ENCODE measurements at places on chromosomes 12 and 14.

DNA sequence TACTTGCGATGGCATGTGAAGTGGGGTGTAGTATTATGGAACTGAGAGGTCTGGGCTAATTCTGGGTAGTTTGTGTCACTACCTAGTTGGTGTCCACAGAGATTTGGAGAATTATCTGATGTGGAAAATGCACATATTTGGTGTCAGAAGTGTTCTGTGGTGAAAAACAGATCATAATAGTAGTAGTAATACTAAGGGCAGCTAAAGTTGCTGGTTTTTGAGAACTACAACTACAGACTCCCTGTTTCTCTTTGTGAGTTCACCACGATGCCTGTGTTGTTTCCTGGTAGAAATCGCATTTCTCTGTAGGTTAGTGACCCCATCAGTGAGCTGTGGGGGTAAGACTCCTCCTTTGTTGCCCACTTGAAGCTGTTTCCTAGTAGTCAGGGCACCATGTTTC lies 206.5 kb downstream of the FUT8 start:
- no peak for DNase-seq

DNA sequence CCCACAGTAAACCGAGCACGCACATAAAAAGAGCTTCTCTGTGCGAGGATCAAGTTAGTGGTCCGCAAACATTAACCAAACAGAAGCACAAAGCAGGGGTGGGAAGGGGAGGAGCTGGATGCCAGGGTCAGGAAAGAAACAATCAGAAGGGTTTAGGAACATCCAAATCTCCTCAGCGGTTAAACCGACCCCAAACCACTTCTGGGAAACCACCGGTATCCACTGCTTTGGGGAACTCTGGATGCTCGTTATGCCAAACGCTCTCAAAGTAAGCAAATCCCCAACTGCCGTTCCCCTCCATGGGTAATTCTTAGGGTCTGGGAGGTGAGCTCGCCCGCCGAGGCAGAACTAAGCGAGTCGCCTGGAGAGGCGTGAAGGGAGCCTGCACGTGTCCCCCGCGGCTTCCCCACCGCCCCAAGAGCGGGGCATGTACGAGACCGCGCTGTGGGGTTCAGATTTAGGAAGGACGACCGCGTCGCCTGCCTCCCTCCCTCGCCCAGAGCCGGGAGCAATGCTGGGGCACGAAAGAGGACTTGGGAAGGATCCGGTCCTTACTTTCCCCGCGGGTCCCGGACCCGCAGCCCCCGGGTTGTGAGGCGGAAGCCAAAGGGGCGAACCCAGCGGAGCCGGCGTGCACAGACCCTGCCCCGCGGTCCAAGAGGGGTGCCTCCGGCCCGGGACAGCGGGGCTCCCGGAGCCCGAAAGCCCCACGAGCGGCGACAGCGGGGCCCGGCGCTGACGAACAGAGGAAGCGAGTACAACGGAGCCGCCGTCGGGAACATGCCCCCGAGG lies 711 bp downstream of the SBNO1 start:
- no peak for DNase-seq

DNA sequence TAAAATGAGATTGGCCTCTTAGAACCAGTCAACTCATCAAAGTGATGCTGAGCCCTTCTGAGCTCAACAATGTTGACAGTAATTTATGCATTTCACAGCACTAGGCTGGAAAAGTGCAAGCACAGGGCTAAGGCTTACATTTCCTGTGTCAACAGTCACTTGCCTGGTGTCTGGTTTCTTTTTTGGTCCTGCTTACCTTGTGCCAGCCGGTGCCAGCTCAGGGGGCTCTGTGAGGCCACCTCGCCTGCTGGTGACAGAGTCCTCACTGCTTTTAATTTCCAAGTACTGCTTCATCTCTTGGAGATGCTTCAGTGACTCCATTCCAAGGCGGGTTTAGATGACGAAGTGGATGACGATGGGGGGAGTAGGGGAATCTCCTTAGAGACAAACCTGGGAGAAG lies 53.1 kb upstream of the KCNA1 start:
- no peak for DNase-seq

DNA sequence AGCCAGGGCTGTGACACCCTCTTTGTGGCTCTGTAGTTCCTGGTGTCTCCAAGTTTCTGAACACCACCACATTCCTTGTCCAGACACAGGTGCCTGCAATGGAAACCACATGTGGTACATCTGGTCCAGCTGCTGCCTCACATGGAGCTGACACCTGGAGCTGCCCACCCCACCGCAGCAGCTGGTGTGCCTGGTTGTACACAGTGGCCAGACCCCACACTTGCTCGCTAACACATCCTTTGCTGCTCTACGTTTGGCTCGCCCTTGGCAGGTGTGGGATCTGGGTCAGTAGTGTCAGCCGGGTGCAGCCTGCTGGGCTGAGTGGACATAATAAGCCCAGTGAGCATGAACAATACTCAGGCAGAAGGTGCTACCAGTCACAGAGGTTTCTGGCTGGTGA lies 198.9 kb downstream of the ADGRD1 start:
- DNase-seq = no peak

DNA sequence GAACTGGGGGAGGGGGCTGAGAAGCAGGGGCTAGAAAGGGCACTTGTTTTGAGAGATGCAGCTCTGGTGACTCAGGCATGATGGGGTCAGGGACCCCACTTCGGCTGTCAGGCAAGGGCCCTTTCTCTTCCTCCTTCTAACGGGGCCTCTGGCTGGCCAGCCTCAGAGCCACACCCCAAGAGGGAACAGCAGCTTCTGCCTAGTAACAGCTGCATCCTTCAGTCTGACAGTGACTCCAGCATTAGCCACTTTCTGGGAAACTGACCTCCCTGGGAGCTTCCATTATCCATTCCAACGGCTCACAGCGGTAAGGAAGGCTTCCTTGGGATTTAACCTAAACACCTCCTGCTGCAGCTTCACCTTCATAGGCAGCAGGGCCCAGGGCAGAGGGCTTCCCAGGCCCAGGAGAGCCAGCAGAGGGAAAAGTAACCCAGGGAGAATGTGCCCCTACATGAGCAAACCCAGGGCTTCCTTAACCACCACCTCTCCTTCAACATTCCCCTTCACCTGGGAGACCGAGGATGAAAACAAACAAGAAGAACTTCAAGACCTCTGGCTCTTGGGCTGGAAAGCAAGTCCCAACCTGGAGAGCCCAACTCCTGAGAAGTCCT lies 2.7 kb downstream of the NCKAP5L start:
- no peak for DNase-seq

DNA sequence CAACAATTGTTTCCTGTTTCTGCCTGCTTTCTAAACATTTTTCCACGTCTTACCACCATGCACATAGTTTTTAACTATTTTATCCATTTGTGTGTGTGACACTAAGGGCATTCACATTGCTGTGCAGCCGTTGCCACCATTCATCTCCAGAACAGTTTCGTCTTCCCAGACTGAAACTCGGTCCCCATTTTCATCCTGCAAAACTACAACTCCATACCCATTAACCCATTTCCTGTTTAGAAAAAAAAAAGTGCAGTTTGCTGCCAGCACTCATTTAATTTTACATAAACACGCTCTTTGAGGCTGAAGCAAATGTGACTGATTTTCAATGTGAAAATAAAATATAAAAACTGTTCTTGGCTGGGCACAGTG lies 15.5 kb downstream of the UBC start:
- DNase-seq = no peak

DNA sequence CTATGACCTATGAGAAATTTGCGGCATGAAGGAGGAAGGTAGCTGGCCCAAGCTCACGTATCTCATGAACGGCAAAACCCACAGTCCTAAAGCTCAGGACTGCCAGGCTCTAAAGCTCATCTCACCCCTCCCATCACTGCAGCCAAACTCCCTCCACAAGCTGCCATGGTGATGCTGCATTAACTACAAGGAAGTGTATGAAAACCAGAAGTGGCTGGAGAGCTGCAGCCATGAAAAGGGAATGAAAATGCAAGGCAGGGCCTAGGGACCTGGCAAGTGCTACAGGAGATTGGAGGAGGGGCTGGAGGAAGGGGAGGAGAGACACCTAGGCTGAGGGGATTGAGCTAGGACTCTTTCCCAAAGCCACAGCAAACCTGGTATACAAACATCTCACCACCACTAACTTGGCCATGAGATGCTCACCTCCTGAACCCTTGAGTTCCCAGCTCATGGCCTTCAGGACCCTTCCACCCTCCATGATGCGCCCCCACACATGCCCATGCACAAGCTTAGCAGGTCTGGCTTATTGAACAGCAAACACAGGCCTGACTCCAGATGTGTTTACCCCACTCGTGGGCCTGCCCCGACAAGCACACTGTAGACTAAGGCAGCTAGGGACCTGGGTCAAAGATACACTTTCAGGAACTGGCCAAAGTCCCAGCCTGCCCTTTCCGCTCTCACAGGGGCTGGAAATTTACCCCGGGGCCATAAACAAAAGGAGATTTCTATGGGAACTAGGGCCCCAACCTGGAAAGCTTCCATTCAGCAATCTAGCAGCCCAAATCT lies 42.0 kb downstream of the LTBP2 start:
- DNase-seq = no peak

- DNase-seq = no peak
These were observed 32.5 kb upstream of the FGF23 start for GRCh38 chr12:4412056-4412455.

- DNase-seq = no peak
These were observed 664.1 kb downstream of the NOVA1 start for GRCh38 chr14:25933731-25934130.

- no peak for DNase-seq
These were observed 33.7 kb downstream of the SLC15A5 start for GRCh38 chr12:16243487-16244412.

DNA sequence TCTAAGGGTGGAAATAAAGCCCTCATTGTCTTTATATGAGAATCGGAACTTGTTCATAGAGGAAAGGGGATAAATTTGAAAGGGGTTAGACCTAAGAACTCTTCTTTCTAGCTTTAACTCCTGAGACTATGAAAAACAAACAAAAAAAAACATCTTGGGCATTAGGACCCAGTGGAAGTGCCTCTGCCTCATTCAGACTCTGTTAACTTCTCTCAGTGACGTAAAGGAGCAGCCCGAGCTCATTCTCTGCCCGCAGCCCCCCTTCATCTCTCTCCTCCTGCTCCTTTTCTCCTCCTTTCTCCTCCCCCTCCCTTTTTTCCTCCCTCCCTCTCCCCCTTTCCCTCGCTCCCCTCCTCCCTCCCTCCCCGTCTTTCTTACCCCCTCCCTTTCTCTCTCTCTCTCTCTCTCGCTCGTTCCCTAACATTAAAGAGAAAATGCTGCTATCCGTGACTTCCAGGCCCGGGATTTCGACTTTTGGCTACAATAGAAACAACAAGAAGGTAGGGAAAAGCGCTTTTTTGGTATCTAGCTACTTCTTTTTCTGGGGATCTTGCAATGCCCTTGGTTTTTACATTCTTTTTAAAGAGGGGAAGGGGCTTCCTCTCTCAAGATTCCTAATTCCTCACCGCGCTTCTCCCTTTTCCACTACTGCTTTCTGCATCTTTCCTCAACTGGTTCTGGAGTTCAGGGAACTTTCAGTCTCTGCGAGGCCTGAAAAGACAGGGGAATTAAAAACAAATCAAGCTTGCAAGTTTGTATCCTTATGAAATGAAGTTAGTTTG lies at the start of gene RBMS2:
RBMS2 (plus strand) TSS at position 231 of the 782 bp plus-strand sequence; CDS start at position 435, 204 bp downstream.
- peak; percentile 24 for DNase-seq

- DNase-seq = no peak
These were observed 210.6 kb downstream of the PHLDA1 start for GRCh38 chr12:75820848-75821578.

- no peak for DNase-seq
These were observed 45.4 kb upstream of the NEDD1 start for GRCh38 chr12:96861656-96862055.

DNA sequence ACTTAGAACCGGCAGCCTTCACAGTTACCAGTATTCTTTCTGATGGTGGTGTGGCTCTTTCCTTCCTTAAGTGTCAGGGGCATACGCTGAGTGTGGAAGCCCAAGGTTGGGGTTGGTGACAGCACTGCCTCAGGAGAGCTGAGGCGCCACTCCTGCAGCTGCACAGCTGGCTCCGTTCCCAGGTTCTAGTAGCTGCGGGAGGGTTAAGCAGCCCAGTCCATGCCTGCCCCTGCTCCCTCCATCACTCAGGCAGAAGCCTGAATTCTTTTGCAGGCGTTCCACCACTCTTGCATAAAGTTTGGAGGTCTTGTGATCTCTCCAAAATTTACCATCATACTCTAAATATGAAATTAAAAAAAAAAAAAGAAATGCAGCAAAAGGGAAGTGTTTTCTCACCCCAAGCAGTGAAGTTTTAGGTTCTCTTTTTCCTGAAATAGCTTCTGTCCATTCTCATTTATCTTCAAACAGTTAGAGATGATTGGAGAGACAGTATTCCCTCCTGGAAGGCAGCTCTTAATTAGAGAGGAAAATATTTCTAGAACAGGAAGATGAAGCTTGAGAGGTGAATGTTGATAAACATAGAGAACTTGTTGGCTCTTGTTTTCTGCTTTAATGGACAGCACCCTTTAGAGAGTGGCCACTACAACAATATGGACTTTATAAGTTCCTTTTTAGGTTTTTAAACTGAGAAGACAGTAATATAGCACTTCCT lies 136.1 kb downstream of the FGD4 start:
- no peak for DNase-seq

DNA sequence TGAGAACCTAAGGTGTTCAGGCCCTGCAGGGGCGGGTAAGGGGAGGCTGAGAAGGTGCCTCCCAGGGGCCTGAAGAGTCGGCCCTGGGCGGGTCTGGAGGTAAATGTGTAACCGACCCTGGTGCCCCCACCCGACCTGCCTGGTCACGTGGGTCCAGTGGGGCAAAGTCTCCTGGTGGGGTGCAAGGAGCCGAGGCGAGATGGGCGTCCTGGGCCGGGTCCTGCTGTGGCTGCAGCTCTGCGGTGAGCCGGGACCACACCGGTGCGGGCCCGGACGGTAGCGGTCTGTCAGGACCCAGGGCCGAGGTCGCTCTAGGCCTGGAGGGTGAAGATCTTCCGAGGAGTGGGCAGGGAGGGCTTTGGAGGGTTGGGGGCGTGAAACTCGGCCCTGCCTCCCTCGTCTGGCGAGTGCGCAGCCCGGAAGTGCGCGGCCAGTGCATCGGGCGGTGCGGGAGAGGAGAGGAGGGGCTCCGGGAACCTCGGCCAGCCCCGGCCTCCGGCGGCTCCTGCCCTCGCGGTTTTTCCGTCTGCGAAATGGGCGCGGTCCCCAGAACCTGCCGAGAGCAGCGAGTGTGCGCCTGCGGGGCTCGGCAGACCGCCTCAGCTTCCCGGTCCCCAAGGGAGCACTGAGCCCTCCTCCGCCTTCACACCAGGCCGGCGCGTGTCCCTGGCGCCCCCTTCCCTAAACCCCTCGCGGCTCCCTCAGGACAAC lies at the start of gene AMN:
AMN (plus strand) TSS at position 174 of the 711 bp plus-strand sequence; CDS start at position 200, 26 bp downstream.
- DNase-seq = no peak

DNA sequence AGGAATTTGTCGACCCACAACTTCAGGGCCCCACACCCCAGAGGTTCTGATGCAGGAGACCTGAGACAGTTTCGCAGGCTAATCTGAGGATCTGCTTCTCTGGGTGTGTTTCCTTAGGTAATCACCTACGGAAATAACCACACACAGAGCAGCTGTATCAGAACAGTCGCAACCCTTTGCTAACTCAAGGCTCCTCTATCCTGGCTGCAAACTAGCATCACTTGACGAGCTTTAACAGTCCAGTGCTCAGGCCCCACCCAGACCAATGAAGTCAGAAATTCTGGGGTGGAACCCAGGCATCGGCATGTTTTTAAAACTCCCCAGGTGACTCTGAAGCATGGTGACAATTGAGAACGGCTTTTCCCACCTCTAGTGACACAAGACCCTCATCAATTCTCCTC lies 20.7 kb downstream of the SLC7A7 start:
- no peak for DNase-seq

GRCh38 chr12:106178562-106178961 lies 39.8 kb upstream of the NUAK1 start:
- no peak for DNase-seq

Measured in GM12891 (cell line).